ENCODE measurements at places on chromosomes 12 and 14. TPM values are rescaled to one million over a fixed set of nuclear protein-coding genes. Genes with fewer than 3 reads are reported as not detected.

The CARMIL3 gene
- 0.91 TPM for total RNA-seq

The LRRIQ1 gene
- total RNA-seq: not detected

The DAO gene
- total RNA-seq: not detected

GRCh38 chr12:121005346-121005815, 10.9 kb downstream of the C12orf43 start:
- H3K4me3 ChIP-seq: no peak overlapping the region
- DNase-seq: peak; percentile 65
- H3K27me3 ChIP-seq: no peaks in the 10 kb centered on the region

DNA sequence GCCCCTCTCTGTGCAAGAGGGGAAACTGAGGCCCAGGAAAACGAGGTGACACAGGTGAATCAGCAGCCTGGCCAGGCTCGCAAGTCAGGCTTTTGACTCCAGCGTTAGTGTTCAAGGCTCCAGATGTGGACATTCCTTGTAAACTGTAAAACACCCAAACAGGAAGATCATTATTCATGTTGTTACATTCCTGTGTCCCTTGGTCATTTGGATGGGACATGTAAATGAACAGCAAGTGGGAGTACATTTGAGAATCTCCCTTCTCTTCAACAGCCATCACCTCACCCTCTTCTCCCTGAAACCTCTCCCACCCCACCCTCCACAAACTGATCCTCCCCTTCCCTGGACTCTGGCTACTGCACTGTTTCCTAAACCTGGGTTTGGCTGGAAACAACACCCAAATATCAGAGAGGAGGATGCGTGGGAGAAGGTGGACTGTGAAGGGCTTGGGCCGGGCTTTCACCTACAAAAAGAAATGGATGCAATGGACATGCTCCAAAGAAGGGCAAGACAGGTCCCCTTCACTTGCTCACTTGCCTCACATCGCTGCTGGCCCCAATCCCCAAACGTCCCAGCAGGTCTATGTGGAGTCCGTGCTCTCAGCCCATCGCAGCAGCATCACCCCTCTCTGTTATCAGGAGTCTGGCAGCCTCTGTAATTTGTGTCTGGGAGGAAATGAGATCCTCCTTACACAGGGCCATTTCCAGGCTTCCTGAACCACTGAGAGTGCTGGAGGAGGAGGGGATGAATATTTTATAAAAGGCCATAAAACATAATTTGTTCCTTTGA, 76.7 kb downstream of the GALNT8 start:
- no peak overlapping the region for H3K4me3 ChIP-seq
- DNase-seq: no peak
- peaks cover 31% of the 10 kb centered on the region for H3K27me3 ChIP-seq
- no peaks in the 10 kb centered on the region for H3K36me3 ChIP-seq
- H3K27ac ChIP-seq: no peak overlapping the region

GRCh38 chr14:54211551-54212308, 185.1 kb upstream of the CDKN3 start:
- no peak overlapping the region for H3K27ac ChIP-seq
- peaks cover under 1% of the 10 kb centered on the region for H3K4me1 ChIP-seq
- no peak overlapping the region for H3K4me3 ChIP-seq
- H3K36me3 ChIP-seq: no peaks in the 10 kb centered on the region

GRCh38 chr12:8156845-8157244, at the start of gene ZNF705A:
Gene ZNF705A (plus strand): TSS chr12:8157015. CDS start chr12:8172626, 15,611 bp downstream.
- H3K27me3 ChIP-seq: peaks cover 51% of the 10 kb centered on the region
- no peak within 1 kb of the TSS for H3K27ac ChIP-seq
- no peak within 1 kb of the TSS for H3K4me3 ChIP-seq
- DNase-seq: no peak

- peaks cover 9% of the 10 kb centered on the region for H3K4me1 ChIP-seq
- DNase-seq: no peak
- no peak overlapping the region for H3K27ac ChIP-seq
- H3K4me3 ChIP-seq: peak overlapping the region; percentile 53
- H3K36me3 ChIP-seq: no peaks in the 10 kb centered on the region
Measured at GRCh38 chr12:46830731-46831334, 5.0 kb upstream of the SLC38A4 start.

DNA sequence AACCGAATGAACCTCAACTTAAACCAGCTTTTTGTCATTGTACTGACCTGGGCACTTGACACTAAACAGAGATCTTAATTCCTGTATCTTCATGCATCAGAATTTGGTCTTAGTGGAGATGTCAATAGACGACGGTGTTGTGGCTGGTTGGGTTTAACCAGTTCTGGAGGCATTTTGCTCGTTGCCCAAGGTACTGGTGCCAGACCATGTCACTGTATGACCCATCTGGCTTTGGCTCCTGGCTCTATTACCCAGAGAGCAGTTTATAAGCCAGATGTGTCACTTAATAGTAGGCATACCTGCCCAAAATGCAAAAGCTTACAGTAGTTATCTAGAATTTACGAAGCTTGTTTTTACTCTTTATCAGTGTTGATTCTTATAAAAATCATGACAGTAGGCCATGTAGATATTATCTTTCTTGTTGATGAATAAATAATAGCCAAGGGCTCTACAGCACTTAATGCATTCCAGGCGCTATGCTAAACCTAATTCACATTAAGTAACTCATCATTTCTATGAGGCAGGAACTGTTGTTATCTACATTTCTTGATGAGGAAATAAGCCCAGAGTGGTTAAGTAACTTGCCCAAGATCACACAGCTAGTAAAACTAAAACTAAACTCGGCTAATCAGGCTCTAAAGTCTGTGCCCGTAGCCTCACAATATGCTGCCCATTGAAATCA, 179.7 kb upstream of the HIF1A start:
- H3K27me3 ChIP-seq: no peaks in the 10 kb centered on the region
- peaks cover 42% of the 10 kb centered on the region for H3K36me3 ChIP-seq
- DNase-seq: no peak
- H3K4me1 ChIP-seq: peaks cover 62% of the 10 kb centered on the region
- no peak overlapping the region for H3K4me3 ChIP-seq

DNA sequence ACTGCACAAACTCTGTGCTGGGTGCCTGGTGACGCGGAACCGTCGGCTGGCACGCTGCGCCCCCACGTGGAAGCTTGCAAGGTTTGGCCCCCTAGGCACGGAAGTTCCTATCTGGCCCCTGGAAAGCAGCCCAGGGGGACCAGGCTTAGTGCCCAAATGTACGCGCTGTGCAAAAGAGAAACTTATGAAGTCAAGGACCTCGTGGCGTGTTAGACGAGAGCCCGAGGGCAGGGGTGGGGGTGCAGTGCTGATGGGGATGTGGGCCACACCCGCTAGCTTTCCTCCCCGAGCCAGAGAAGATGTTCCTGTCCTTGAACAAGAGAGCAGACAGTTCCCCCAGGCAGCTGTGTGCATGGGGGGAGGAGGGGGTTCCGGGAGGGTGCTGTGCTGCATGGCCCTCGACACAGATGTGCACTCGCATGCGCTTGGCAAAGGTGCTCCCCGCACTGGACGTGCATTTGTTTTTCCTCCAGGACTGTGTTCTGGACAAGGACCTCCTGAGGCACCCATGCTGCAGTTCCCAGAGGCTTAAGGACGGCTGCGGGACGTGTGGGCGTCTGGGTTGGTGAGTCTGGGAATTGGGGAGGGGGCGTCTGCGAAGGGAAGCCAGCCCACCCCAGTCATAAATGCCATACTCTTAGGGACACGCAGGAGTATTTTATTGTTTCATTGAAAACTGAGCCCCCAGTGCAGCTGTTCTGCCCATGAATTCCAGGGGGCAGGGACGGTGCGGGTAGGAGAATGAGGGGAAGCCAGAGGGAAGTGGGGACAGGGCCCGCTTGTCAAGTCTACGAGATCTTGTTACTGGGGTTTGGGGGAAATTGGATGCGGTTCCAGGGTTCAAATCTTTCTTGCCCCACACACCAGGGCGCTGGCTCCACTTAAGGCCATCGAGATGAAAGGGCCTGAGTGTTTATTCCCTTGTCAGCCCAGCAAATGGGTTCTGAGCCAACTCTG, 80.0 kb downstream of the NTF3 start:
- no peak overlapping the region for H3K4me3 ChIP-seq
- H3K4me1 ChIP-seq: peaks cover 2% of the 10 kb centered on the region
- H3K36me3 ChIP-seq: no peaks in the 10 kb centered on the region
- H3K27ac ChIP-seq: no peak overlapping the region

DNA sequence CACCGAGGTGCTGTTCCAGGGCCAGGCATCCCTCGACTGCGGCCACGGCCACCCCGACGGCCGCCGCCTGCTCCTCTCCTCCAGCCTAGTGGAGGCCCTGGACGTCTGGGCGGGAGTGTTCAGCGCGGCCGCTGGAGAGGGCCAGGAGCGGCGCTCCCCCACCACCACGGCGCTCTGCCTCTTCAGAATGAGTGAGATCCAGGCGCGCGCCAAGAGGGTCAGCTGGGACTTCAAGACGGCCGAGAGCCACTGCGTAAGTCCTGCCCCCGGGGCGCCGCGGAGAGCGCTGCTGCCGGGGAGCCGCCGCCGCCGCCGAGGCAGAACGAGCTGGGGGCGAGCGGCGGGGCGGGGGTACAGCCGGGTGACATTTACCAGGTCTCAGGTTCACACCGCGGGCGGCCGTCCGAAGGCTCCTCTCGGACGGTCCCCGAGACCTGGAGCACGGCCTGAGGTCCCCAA, 1.4 kb downstream of the PLXNC1 start:
- no peak for DNase-seq
- H3K4me3 ChIP-seq: peak overlapping the region; percentile 99
- H3K36me3 ChIP-seq: peaks cover 22% of the 10 kb centered on the region
- H3K27ac ChIP-seq: peak overlapping the region; percentile 87
- H3K27me3 ChIP-seq: peaks cover 9% of the 10 kb centered on the region

DNA sequence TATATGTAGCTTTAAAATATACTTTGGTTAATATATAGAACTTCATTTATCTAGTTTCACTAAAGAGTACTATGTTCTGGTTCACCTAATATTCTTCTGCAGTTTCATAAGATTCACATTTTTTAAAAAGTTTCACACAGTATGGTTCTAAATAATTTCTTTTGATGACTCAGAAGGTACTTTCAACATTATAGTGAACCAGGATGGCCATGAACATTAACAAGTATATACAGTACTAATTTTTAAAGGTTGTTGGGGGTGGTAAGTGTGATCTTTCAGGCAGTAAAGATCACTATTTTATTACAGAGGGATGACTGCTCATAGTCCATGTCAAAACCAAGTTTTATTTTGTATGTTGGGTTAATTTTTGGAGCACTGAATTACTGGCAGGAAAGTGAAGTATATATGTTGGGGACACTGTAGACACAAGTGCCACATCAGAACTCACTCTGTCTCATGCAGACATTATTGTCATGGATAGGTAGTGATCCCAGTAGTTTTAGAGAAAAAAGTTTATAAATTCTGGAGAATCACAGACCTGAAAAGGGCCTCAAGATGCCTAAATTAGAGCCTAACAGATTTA, 60.0 kb downstream of the DCAF5 start:
- no peak overlapping the region for H3K27ac ChIP-seq
- peaks cover 6% of the 10 kb centered on the region for H3K36me3 ChIP-seq
- H3K4me3 ChIP-seq: no peak overlapping the region
- H3K27me3 ChIP-seq: no peaks in the 10 kb centered on the region
- no peak for DNase-seq
